ENCODE measurements at places on chromosomes 6 and 20.

DNA sequence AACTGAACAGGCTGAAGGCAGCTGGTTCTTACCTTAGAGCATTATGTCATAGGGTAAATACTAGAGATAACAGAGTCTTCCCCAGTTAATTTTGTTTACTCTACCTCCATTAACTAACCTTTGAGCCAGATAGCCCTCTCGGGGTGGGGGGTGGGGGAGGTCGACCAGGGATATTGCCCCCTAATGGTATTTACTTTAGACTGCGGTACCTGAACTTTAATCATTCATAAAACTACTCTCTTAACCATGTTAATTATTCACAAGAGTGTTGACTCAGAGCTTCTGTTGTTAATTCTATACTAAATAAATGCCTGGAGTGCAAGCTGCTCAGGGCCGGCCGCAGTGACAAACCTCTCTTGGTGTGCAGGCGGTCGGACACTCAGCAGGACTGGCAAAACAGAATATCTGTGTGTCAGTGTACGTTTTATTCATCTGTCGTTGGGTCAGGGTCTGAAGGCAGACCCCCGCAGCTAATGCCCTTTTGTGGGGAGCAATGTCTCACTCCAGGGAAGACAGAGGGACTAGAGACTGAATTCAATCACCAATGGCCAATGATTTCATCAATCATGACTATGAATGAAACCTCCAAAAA, 152.4 kb upstream of the COL21A1 start:
- no peak for DNase-seq

DNA sequence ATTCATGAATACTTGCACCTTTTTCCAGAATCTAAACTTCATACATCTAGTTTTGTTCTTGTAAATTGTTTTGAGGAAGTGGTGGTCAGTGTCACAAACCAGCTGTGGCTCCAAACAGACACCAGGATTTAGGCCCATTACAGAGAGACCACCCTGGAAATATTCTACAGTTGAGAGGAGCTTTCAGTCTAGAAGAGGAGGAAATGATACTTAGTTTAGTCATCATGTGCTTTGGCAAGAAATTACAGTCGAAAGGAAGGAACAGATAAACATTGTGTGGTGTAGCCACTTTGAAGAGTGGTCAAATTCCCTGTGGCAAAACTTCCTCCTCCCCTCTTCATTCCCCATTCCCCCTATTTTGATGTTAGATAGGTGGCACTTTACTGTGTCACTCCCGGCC, 15.7 kb downstream of the DCBLD1 start:
- DNase-seq = no peak

DNA sequence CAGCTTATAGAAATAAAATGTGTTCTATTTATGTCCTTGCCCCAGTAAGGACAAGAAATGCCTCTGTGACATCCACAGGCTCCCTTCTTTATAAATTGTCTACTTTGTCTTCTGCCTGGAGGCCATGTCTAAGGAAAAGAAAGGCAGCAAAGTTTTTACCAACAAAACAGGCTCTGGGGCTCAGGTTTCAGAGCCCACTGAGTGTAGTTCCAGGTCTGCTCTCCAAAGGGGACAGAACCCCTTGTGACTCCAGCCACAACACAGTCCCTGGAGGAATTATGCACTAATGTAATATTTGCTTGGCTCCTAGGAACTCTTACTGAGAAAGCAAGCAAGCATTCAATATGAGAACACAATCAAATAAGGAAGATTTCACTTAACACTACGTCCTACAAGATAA, 80.1 kb downstream of the PAK5 start:
- no peak for DNase-seq

- DNase-seq = no peak
These were observed 36.5 kb downstream of the WDR27 start for GRCh38 chr6:169665289-169665688.

- no peak for DNase-seq
These were observed 87.1 kb downstream of the TRMT6 start for GRCh38 chr20:5863040-5863833.

DNA sequence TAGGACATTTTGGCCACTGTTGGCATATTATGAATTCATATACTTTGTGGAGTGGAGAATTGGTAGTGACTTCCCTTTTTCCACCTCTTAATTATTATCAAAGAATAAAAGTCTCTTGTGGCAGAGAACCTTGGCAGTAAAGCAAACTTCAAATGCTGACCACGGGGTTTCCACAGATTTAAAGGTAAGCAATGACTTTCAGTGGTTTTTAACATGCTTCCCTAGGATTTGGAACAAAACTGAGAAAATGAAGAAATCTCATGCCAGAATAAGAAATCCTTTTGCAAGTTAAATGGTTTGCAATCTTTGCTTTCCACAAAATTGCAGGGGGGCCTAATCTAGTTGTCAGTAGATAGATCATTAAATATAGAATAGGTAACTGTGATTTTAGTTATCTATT, 2.0 kb upstream of the SDC4 start:
- no peak for DNase-seq

DNA sequence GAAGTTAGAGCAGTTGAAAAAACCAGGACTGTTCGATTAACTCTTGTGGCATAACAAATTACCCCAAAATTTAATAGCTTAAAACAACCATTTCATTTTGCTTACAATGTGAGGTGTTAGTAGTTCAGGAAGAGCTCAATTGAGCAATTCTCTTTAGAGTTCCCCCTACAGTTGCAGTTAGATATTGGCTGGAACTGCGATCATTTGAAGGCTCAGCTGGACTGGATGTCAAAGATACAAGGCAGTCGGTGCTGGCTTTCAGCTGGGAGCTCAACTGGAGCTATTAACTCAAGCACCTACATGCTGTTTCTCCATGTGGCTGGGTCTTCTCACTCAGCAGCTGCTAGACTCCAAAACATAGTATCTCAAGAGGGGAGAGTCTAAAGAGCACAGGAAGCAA, 96.0 kb upstream of the LOC128125822 start:
- no peak for DNase-seq

DNA sequence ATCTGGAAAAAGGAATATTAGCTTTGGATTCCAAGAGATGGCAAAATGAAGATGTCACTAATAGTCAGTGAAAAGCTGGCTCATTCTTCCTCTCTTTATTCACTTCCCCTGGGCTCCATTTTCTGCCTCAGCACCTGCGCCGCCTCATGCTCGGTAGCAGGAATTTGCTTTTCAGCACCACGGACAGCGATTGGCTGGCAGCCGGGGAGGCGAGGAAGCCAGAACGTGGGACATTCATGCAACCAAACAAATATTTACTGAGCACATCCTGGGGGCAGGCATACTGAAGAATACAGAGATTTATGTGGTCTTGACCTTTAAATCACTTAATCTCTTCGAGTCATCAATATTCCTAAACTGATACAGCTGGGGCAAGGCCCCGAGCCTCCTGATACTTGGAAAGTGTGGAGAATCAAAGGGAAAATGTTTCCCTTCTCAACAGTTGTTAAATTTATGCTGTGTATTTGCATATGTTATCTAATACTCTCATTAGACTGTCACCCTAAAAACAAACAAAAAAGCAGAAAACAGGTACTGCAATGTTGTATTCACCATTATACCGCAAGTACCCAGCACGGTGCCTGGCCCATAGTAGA, 12.1 kb upstream of the PDYN start:
- DNase-seq = peak; percentile 40

GRCh38 chr6:11656491-11656890, 118.9 kb downstream of the TMEM170B start:
- DNase-seq = no peak

DNA sequence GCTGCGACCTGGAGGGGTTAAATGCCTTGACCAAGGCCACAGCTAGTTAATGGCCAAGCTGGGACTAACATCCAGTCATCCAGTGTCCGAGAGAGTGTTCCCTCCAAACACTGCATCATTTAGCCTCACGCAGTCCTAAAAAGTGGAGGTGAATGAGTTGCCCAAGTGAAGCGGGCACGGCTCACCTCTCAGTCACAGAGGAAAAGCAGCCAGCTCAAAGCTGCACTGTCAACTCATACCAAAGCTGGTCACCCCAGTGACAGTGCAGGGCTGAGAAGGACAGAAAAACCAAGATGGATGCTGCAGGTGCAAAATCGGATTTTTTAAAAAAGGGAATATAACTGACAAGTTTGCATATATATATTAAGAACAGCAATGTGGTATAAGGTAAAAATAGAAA, 168.5 kb downstream of the SYNDIG1 start:
- DNase-seq = no peak

All from activated B cell treated with CpG ODN at 0.5 μM for 24 hours (primary cell).